ENCODE measurements at places on chromosomes 2 and 18.

GRCh38 chr2:152247337-152247695 lies 71.8 kb upstream of the STAM2 start:
- no peak for DNase-seq

GRCh38 chr2:232328032-232328422 lies 50.5 kb upstream of the ALPP start:
- no peak for DNase-seq

GRCh38 chr18:75977081-75977480 lies 518.0 kb downstream of the ZNF516 start:
- DNase-seq, result no peak

DNA sequence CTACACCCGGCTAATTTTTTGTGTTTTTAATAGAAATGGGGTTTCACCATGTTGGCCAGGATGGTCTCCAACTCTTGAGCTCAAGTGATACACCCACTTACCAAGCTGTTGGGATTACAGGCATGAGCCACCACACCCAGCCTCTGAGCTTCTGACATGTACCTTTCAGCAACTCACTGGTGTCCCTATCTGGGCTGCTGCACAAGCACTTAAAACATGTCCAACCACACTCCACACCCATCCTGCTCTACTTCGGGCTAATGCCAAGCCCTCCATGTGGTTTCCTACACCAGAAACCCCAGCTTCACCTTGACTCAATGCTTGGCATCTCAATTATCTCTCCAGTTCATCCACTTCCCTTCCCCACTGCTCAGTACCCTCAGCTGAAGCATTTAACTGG lies 22.4 kb upstream of the ARMC9 start:
- DNase-seq, result no peak

DNA sequence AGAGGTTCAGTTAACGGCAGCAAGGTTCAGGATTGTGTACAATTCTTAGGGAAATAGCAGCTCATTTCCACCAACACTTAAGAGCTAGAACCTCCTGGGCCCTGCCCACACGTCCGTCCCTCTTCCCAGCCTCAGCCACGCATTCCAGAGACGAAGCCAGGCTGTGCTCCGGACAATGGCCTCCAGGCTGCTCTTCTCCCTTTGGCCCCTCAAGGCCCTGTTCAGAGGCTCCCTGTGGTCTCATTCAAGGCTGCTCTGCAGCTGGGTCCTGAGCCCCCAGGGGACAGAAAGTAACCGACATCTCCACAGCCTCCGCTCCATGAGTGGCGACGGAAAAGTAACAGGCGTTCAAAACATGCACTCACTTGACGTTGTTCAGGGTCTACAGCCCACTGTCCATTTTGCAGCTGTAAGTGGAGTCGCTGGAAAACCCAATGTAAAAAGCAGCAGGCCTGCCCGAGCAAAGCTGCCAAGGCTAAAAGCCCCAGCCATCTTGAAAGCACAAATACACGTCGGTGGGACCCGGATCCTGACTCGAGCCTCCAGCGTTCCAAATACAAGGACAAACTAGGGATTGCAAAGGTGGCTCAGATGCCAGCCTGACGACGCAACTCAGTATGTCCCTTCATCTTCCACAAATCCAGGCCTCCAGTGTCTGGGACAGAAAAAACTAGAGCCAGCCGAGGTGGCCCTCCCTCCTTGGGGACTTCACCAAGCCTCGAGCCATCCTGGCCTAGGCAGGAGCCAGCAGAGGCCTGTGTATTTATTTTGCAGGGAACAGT lies 76.9 kb downstream of the NDUFA10 start:
- no peak for DNase-seq

DNA sequence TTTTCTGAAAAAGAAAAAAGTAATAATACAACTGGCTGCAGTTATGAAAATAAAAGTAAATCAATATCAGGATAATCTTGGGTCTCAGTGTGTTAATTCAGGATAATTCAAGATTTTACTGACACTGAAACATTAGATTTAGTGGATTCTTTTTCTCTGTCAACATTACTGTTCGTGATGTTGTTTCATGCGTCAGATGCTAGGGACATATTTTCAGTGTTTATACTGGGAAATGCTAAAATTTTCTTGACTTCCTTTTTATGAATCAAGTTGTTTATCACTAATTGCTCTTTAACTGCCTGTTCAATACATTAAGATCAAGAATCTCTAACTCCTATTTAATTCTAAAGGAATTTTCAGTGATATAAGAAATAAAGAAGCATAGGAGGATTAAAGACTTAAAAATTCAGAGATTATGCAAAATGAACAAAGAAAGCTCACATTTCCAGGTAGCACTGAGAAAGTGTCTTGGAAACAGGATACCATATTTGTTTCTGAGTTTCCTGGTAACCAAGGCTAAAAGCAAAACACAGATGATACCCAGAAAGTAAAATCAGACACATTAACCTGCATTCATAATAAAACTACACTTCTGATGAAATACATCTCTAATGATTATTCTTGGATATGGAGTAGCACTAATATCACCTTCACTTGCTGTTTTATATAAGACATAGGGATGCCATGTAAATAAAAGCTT lies 174.0 kb downstream of the ARL4C start:
- no peak for DNase-seq

DNA sequence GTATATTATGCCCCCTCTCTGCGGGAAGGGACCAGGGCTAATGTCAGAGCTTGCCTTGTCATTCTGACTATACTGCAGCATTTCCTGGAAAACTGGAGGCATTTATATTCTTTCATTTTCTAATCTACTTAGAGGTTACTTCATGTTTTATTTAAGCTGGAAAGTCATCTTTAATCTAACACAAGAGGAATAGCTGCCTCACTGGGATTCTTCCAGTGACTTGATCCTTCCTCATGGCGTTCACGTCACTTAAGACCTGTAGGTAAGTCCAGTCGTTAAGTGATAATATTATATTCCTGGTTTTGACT lies 727.6 kb upstream of the DDX18 start:
- DNase-seq, result no peak

Measured in GOT3 (cell line).